Stimulated activated CD4-positive, alpha-beta T cell treated with anti-CD3 and anti-CD28 coated beads, Interleukin-15, amount 100 ng/mL, for 1 hour (primary cell): ENCODE measurements at places on chromosomes 3 and 15.

DNA sequence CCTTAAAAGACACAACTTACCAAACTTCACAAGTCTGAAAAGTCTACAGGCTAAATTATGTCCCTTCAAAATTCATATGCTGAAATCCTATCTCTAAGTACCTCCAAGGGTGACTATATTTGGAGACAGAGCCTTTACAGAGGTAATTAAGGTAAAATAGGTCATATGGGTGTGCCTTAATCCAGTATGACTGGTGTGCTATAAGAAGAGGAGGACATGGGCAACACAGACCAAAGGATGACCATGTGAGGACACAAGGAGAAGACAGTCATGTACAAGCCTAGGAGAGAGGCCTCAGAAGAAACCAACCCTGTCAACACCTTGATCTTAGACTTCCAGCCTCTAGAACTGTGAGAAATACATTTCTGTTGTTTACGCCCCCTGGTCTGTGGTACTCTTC, 32.2 kb downstream of the TXNRD3 start:
- no peak for DNase-seq

DNA sequence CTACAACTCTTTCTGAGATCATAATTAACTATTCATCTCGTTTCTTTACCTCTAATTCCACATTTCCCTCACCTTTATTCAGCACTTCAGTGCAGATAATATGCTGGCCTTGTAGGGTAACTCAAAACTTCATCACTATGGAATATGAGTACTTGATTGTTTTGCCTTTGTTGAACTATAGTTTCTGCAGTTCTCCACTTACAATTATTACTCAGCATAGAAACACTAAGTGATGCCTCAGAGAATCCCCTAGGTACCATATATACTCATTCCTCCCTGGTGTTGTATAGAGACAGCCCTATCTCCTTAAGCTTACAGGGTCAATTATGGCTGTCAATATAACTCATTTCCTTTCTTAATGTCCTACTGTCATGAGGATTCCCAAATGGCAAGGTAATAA, 380.6 kb upstream of the RBMS3 start:
- DNase-seq, result no peak

DNA sequence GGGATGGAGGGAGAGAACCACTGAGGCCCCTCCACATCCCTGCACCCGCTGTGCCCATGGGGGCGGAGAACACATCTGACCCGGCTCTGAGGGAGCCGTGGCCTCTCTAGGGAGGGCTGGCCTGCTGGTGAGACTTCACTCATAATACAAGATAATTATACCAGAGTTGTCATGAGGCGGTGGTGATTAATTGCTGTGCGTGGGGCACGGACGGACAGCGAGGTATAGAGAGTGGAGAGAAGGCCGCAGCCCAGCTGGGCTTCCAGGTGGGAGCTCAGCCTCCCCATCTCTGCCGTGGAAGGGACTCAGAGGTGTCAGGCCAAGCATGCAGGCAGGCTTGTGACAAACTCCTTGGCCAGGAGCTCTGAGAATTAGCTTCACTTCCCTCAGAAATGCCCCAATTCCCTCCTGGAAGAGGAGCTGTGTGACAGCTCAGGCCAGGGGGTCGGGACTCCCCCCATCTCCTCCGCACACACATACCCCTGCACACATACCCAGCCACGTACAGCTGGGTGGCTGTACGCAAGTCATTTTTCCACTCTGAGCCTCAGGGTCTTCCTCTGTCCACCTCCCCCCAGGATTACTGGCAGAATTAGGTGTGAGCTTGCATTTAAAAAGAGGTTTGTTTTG, 6.0 kb upstream of the GATA2 start:
- DNase-seq, result no peak

- no peak for DNase-seq
These were observed 79.4 kb upstream of the OSTN start for GRCh38 chr3:191119415-191120295.

DNA sequence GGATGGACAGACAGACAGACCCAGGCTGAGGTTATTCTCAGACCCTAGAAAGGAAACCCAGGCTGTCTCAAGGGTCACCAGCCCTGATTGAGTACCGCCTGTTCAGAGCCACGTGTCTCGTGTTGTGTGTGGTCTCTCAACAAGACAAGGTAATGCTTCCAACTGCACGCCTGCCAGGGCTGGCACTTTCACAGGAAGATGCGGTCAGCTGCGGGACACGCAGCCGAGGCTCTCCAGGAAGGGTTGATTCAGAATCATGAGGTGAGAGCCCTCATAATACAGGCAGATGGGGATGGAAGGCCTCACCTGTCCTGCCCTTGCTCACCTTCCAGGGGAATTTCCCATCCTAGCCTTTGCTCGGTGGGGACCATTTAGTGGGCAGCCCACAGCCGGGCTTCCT, 81.4 kb downstream of the TOP2B start:
- no peak for DNase-seq

GRCh38 chr3:128549283-128550112, 56.5 kb upstream of the GATA2 start:
- DNase-seq, result no peak

DNA sequence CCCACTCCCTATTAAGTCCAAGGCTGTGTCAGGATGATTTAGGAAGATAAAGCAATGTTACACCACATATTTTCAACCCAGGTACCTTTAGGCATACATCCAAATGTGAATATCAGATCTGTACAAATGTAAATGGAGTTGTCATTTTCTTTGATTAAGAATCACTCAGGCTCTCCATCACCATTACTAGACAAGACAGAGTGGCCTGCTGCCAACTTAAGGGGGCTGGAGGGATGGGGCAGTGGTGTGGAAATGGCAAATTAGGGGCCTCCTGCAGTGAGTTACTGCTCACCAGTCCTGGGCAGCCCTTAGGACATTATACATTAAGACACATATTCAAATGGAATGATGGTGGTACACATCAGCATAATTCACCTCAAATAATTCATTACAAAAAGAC, 211.0 kb downstream of the TNIK start:
- no peak for DNase-seq

- no peak for DNase-seq
These were observed 326.8 kb downstream of the TUSC7 start for GRCh38 chr3:117036259-117036799.

- no peak for DNase-seq
These were observed 69.6 kb downstream of the ATP10A start for GRCh38 chr15:25793354-25794050.

DNA sequence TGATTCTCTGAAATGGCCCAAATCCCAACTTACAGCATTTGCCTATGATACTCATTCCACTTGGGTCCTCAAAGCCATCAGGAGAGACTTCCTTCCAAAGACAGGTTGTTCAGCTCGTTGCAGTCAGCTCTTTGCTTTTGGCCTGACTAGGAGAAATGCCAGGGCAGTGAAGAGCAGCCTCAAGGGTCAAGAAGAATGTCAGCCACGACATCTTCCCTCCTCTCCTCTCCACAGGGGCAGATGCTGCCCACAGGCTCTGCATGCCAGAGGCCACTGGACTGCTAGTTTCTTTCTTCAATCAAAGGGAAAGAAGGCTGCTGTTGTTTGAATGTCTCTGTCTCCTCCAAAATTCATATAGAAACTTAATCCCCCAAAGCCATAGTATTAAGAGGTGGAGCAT, 201.7 kb upstream of the PFN2 start:
- no peak for DNase-seq

- DNase-seq, result no peak
These were observed 81.7 kb downstream of the CCNL1 start for GRCh38 chr3:157078131-157078810.
